NCI-H510A treated with DMSO at 0.1 percent for 48 hours (cell line): ENCODE measurements at places on chromosomes 12 and 14.

GRCh38 chr14:71473843-71474242 lies 458.4 kb upstream of the RGS6 start:
- DNase-seq, result no peak

DNA sequence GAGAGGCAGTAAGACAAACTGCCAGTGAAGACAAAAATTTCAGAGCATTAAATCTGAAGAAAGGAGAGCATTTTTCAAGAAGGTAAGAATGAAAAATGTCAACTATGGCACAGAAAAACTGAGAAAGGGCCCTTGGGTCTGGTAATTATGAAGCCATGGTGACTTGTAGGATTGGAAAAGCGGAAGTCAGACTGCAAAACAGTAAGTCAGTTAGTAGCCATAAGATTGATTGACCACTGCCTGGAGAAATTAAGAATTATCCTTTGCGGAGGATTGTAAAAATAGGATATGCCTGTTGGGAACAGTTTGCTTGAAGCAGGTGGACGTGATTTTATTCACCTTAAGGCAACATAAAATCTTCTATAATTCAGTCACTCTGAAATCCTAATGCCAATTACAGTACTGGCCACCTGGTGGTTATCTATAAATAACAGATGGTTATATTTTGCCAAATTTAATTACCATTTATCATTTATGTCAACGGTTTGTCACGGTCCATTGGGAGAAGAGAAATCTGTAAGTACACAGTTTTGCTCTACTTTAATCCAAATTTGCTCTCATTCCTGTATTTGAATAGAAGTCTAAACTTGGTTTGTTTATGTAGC lies 127.1 kb upstream of the CNTN1 start:
- DNase-seq, result no peak

- no peak for DNase-seq
Observed at GRCh38 chr14:22814941-22815713, at the start of gene SLC7A7. SLC7A7 (minus strand) TSS chr14:22815435; CDS start chr14:22813398, 2,037 bp downstream.

DNA sequence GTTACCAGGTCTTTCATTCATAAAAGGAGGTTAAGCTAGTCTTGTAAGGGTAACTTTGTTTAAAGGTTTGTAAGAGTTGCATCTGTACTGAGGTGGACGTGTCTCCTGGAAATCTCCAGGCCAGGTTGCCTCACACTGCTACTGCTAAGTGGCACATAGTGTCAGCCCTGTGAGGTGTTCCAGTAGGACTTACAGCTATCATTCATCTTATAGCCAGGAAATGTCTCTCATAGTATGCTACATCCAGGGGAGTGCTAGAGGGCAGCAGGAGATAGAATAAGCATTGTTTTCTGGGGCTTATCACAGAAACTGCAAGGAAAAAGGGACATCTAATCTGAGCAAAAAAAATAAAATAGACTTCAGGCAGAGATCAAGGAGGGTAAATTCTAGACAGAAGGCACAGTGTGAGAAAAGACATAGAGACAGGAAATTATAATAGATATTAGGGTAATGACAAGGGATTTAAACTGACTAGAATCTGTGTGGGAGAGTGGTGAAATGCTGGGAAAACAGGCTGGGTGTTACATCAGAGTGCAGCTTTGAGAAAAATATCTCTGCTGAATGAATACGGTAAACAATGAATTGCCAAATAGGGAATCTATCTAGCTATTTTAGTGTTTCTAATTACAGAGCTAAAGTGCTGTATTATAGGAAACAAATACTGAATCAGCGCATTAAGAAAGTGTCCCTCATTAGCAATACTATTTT lies 205.1 kb upstream of the ABCD2 start:
- DNase-seq, result no peak

DNA sequence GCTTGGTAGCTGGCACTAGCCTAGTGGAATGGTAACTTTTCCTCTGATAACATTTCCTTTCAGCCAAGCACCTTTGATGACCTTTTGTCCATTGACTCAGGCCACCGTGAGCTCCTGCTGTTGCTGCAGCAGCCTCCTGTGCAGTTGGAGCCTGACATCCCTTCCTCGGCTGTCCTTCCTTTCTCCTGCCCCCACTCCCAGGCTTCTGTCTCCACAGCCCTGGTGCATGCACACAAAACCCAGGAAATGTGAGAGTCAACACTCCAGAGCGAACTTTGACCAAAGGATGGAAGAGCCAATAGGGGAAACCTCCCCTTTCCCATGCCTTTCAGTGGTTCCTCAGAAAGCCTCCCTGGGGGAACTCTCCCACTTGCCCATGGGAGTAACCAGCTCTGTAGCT lies 115.0 kb downstream of the TMEM260 start:
- DNase-seq, result no peak

DNA sequence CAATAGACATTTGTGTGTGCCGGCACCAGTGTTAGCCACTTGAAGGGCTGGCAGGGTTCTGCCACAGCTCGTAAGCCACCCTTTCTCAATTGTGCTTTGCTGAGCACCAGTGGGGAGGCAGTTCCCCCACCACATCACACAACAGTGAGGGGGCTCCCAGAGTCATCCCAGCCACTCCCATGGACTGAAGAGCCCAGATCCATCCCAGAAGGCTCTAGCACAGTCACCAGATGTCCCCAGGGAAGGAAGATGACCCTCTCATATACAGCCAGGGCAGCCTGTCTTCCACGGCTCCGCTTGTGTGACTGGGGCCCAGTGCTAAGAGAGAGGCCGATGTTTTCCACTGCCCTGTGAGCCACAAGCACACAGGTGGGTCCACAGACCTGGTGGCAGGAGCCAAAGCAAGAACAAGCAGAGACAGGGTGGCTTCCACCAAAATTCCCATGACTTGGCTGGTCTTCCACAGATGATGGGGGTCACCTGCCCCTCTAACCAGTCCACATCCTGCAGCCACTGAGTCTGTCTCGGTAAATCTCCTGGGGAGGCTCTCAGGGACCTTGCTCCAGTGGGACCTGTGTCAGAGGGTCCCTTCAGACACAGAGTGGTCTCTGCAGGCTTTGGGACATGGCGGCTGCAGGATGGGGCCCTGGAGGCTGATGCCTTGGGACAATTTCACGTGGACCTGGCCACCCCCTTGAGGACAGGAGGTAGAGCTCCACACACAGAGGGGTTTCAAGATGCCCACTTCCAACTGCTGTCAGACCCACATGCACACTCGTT lies 71.9 kb upstream of the DDX11 start:
- no peak for DNase-seq

DNA sequence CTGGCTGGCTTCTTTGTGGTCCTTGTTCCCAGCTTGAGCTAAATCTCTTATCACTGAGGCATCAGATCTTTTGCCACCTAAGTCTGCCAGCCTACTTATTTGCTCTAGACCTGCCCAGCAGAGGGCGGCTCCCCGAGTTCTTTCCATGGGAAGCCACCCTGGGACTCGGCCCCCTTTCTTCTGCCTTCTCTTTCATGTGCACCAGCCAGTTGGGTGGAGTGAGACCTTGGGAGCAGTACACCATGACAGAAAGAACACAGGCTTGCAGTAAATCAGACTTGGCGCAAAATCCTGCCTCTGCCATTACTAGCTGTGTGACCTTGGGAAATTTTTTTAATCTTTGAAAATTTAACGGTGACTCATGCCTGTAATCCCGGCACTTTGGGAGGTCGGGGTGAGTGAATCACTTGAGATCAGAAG lies 7.4 kb downstream of the SMAGP start:
- peak; percentile 17 for DNase-seq

DNA sequence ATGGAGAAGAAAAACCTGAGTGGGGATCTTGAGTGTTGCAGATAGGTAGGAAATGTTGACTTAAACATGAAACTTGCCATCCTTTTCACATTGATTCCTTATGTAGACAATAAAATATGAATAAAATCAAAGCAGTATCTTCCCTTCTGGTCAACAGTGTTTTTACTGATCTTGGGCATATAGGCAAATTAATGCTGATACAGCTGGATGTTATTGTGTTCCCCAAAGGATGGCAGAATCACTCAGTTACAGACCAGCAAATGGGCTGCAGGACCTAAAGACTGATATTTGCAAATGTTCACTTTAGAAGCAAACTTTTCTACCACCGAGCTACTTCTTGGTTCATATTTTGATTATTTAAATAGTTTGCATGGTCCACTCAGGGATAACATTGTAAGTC lies 33.9 kb downstream of the MTHFD1 start:
- no peak for DNase-seq

GRCh38 chr14:87241018-87241768 lies 751.8 kb downstream of the GALC start:
- DNase-seq, result no peak

DNA sequence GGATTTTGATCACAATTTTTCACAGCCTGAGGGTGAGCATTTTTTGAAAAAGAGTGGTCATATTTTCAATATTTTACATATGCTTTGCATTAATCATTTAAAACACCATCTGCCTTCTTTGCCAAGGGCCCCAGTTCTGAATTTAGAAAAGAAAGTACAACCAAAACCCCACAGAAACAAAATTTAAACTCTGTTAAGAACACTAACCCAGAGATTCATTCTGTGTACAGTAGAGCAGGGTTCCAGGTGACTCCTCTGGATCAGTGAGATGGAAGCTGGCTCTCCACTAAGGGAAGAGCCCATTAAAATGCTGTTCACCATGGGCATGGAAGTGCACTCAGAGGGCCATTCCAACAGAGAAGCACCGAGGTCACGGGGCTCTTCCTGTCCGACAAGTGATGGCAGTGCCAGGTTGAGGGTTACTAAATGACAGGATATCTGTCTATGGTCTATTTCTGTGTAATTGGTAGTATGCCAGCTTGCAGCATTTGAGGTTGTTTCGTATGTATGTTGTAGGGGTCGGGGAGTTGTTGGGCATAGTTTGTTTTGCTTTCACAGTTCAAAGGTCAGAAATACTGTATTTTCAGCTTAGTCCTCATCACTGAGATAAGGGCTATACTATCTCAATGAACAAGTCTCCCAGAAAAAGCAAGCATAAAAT lies 95.9 kb downstream of the SLC35F4 start:
- DNase-seq, result no peak

GRCh38 chr12:114669401-114670290 lies 14.3 kb downstream of the TBX3 start:
- DNase-seq, result no peak

DNA sequence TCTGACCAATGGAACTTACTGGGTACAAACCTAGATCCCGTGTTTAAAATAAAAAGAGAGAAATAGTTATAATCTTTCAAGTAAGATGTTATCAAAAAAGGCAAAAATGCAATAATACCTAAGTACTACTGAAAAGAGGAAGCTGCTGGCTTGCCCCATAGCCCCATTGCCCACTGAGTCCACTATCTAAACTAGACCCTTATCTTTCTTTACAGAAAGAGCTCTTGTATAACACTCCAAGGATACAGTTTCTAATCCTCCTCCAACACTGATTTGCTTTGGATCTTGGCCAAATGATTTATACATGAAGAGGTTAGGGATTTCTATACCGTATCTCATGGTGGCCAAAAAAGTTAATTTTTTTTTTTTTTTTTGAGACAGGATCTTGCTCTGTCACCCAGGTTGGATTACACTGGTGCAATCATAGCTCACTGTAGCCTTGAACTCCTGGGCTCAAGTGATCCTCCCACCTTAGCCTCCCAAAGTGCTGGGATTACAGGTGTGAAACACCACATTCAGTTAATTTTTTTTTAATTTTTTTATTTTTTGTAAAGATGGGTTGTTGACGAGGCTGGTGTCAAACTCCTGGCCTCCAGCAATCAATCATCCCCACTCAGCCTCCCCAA lies 2.6 kb downstream of the GXYLT1 start:
- DNase-seq, result no peak
